Hematopoietic multipotent progenitor cell treated with erythropoietin and hydrocortisone succinate and interleukin-3 and kit ligand, for 8 days (in vitro differentiated cells): ENCODE measurements at places on chromosomes 6 and 20.

DNA sequence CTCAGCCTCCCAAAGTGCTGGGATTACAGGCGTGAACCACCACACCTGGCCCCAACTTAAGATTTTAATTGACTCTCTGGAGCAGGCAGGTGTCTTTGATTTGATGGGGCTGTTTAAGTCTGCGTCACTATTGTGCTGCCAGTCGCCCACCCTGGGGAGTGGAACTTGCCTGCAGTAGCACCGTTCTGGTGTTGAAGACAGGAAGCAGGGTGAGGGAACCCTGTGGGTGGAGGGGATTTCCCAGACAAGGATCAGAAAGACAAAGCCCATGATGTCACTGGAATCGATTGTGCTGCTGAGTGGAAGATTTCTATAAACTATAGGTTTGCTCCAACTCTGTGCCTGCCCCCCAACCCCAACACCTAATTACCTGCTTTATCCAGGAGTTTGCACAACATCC, 11.0 kb downstream of the ALDH8A1 start:
- no peak for DNase-seq

DNA sequence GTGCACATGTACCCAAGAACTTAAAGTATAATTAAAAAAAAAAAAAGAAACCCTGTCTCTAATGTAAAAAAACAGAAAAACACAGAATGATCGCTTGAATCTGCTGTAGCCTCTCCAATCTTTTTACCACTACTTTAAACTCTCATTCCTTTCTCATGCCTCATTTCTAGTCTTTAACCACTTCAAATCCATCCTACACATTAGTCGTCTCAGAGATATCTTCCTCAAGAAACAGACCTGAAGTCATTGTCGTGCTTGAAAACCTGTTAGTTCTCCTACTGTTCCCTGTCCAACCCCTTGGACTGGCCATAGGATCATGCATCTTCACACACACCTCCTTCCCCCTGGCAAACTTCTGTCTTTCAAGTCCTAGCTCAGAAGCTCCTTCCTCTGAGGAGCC, 112.1 kb upstream of the BCLAF1 start:
- no peak for DNase-seq

DNA sequence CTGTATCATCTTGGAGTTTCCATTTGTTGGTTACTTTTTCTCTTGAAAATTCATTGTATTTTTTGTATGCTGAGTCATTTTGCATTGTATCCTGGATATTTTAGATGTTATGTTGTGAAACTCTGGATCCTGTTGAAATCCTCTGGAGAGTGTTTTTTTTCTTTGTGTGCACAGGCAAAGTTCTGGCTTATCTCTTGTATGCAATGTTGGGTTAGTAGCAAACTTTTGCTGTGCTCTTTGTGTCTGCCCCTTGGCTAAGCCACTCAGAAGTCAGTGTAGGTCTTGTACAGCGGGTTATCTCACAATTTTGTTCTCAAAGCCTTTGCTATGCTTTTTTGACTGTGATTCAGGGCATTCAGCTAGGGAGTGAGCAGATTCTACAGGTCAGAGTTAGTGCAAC, 29.1 kb upstream of the LMBRD1 start:
- DNase-seq: no peak

DNA sequence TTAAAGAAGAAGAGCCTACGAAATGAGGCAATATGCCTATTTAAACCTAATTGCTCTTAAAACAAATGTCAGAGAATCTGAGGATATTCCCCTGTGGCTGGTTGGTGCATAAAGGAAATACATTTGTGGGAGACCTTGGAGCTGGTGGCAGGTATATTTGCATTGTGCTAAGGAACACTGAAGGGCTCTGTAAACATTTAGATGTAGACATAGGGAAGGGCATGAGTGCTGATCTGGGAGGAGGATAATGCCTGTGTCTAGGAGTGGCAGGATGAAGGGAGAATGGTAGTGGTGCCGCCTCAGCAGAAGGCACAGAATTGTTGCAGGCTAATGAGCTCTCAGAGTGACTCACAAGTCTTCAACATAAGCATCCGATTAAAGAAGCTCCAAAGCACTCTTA, 85.8 kb downstream of the CD164 start:
- DNase-seq: no peak

DNA sequence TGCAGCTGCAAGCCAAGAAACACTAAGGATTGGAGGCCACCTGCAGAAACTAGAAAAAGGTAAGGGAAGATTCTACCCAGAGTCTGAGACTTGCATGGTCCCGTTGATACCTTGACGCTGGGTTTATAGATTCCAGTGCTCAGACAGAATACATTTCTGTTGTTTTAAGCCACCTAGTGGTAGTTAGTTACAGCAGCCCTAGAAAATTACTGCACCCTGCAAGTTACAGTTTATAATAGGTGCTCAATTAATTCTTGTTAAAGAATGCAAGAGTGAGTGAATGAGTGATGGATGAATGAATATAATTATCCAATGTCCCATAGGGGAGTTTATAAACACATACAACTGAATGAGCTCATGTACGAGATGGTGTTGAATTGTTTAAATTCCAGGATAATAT, 453.1 kb upstream of the SLC35B3 start:
- peak; percentile 8 for DNase-seq

DNA sequence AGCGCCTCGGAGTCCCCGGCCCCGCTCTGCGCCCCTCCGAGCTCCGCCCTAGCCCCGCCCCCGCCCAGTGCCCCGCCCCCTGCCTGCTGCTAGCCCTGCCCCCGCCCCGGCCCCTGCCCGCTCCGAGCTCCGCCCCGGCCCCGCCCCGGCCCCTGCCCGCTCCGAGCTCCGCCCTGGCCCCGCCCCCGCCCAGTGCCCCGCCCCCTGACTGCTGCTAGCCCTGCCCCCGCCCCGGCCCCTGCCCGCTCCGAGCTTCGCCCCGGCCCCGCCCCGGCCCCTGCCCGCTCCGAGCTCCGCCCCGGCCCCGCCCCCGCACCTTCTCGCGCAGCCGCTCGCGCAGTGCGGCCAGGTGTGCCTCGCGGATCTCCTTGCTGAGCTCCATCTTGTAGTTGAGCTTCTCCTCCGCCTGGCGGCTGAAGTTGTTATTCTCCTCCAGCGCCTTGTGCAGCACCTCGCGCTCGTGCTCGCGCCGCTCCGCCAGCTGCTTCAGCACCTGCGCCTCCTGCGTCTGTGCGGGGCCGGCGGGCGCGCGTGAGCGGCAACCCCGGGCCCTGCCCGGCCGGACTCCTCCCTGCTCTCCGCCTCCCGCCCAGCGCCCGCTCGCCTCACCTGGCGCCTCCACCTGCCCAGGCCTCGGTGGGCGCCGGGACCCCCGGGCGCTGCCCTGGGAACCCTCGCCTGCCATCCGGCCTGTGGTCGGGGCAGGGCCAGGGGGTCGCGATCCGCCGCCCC, 11.3 kb downstream of the STMN3 start:
- DNase-seq: peak; percentile 73

GRCh38 chr6:33172688-33173534, 19.4 kb downstream of the COL11A2 start:
- peak; percentile 40 for DNase-seq

DNA sequence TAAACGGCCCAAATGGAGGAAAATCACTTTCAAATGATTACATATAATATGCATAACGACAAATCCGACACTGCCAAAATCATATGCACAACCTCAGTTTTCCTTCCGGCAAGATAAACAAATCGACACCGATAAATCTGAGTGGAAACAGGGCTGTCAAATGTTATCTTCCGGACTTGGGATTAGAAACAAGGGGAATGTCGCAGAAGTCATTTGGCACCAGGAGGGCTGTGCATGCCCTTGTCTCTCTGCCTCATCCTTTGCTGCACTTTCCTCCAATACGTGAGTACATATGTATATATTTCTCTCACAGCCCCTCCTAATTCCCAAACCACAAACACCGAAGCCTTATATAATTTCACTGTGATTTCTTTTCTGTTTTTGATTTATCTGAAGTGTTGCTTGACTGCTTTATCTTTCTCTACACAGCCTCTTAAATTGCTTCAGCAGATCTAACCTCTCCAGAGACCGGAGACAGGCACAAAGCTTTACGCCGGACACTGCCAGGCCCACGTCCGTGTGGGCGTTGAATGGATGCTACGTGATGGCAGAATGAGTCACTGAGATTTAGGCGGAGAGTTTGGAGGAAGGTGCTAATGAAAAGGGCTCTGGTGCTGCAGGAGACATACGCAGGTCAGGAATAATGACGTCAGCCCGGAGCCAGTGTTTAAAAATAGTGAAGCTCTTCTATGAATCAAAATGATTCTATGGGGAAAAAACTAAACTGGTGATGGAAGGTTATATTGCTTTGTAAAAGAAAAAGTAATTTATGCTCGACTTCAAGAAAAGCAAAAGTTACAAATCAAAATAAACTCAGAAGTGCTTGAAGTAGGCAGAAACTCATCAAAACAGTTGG, 21.0 kb upstream of the PRELID3B start:
- no peak for DNase-seq

DNA sequence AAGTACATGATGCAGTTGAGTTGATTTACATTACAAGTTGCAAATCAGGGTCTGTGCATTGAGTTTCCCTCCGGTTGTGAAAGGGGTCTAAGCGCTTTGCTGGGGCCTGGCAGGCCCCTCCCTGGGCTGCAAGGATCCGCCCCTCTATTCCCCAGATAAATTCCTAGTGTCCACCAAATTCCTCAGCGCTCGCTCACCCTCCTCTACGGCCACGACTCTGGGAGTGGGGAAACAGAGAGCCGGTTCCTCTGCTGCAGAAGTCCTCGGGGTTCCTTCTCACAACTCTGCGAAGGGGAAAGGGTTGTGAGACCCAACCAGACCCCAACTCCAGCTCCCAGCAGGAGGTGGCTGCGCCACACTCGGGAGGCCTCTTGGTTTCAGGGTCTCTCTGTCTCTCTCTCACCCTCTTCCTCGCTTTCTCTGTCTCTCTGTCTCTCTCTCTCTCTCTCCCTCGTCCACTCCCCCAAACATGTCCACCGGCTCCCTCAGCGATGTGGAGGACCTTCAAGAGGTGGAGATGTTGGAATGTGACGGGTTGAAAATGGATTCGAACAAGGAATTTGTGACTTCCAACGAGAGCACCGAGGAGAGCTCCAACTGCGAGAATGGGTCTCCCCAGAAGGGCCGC, at the start of gene TCF21:
TCF21 (plus strand) TSS at position 185 of the 628 bp plus-strand sequence; CDS start at position 470, 285 bp downstream.
- no peak for DNase-seq

- DNase-seq: no peak
Observed at GRCh38 chr6:41098366-41098765, 25.6 kb downstream of the NFYA start.

DNA sequence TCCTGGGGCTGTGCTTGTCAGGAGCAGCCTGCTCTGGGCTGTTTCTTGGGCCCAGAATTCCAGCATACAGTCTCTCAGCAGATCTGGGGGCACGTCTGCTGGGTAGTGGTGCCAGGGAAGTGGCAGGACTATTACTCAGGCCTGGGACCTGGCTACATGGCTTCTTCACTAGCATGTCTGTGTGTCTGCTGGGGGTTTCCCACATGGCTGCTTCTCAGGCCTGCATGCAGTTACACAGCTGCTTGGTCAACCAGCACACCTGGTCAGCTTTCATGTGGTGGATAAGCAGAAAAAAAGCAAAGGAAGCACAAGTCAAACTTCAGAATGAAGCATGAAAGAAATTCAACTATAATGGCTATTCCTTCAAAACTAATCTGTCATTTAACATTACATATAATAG, 316.2 kb upstream of the NOX3 start:
- no peak for DNase-seq

DNA sequence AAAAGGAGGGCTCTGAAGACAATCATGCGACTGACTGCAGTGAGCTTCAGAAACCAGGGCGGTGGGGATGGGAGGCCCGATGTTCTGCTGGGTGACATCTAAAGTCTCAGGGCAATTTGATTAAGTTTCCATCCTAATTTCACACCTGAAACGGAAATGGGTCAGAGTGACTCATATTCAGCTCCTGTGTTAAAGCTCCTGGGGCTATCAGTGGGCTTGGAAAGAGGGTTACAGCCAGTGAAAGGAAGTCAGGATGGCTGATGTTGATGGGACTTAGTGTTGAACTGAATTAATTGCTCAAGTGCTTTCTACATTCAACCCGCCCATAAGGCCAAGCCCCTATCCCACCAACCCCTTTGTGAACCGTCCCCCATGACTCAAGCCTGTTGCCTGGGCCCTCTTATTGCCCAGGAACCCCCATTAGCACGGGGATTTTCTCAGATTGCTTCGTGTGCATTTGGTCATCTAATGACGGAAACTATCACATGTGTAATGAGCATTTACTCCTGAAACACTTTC, 47.1 kb upstream of the TBC1D7 start:
- no peak for DNase-seq

DNA sequence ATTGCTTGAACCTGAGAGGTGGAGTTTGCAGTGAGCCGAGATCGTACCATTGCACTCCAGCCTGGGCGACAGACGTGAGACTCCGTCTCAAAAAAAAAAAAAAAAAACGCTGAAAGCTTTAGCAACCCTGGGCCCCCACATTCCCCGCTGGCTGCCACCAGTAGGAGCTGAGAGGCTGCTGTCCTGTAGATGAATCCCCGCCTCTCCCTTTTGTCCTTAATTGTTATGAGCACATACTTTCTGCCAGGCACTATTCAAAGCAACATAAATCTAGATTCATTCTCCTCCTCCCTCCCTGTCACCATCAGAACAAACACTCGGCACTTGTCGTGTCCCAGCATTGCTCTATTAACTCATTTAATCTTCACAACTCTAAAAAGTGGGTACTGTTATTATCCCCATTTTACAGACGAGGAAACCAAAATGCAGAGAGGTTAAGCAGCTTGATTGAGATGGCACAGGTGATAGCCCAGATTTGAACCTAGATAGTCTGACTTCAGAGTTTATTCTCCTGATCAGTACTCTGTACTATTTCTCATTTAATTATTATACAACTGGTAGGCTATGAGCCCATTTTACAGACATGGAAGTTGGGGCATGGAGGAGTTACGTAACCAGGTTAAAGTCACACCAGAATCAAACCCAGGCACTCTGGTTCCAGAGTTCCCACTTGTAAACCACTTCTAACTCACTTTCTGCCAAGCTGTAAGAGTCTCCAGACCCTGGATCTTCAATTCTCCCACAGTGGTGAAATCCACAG, 97.4 kb downstream of the EYA2 start:
- DNase-seq: no peak

GRCh38 chr20:17612287-17612991, 42.6 kb downstream of the DSTN start:
- DNase-seq: no peak

DNA sequence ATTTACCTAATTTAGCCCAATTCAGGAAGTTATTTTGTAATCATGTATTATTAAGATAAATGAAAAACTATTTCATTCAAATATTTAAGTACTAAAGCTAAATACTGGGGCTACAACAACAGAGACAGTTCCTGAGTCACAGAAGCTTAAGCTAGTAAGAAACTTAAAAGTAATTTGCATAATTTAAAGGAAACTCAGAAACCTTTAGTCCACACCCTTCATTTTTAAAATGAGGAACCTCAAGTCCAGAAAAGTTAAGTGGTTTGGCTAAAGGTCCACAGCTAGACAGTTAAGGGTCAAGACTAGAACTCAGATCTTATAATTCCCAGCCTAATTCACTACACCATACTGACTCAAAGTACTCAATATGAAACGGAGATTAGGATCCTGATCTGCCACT, 7.2 kb downstream of the LMBRD1 start:
- no peak for DNase-seq

- no peak for DNase-seq
Observed at GRCh38 chr20:24291014-24291413, 178.4 kb upstream of the SYNDIG1 start.

- DNase-seq: no peak
Observed at GRCh38 chr20:39660226-39660625, 698.1 kb downstream of the DHX35 start.
